ENCODE measurements at places on chromosomes 12 and 14.

- no peak for DNase-seq
Measured at GRCh38 chr14:77212943-77213678, 31.5 kb downstream of the TMEM63C start.

- peak; percentile 18 for DNase-seq
Measured at GRCh38 chr12:45379261-45379660, 163.4 kb downstream of the ANO6 start.

- DNase-seq = no peak
Measured at GRCh38 chr12:86860776-86861175, 604.6 kb upstream of the MGAT4C start.

GRCh38 chr14:36818246-36818645 lies 156.6 kb downstream of the PAX9 start:
- DNase-seq = no peak

- DNase-seq = peak; percentile 31
Measured at GRCh38 chr12:108447168-108447832, 67.8 kb upstream of the FICD start.

DNA sequence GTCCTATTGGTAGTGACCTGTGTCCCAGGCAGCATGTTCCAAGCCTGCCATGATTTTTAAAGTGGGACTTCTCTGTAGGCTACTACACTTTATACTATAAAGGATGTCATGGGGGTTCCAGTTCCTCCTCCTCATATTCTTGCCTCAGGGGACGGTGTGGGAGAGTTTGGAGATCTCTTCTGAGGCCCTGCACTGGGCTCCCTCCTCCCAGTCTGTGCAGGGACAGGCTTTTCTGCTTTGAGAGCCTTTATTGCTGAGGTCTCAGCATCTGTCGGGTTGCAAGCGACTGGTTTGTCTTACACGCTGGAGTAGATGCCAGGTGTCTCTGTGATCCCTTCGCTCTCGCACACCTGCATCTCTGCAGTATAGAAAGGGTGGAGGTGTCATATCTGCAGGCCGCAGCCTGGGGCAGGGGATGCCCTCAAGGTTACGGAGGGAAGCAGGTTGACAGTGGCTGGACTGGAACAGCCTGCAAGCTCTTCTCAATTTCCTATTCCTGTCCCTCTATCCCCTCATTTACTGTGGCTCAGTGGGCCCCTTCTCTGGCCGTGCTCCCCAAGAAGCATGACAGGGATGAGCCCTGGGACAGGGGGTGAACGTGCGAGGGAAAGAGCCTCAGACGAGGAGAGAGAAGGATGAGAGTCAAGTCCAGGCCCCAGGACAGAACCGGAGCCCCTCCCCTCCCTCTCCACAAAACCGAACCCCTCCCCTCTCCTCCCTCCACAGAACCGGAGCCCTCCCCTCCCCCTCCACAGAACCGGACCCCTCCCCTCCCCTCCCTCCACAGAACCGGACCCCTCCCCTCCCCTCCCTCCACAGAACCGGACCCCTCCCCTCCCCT lies 51.3 kb downstream of the SLC6A12 start:
- DNase-seq = no peak

GRCh38 chr12:32240831-32241230 lies 134.2 kb downstream of the BICD1 start:
- DNase-seq = no peak

- no peak for DNase-seq
Measured at GRCh38 chr12:106760184-106760531, 14.3 kb upstream of the RIC8B start.

- no peak for DNase-seq
Measured at GRCh38 chr12:3097836-3098235, 20.7 kb downstream of the TSPAN9 start.

- no peak for DNase-seq
Measured at GRCh38 chr12:107465625-107466024, 220.0 kb upstream of the PWP1 start.

DNA sequence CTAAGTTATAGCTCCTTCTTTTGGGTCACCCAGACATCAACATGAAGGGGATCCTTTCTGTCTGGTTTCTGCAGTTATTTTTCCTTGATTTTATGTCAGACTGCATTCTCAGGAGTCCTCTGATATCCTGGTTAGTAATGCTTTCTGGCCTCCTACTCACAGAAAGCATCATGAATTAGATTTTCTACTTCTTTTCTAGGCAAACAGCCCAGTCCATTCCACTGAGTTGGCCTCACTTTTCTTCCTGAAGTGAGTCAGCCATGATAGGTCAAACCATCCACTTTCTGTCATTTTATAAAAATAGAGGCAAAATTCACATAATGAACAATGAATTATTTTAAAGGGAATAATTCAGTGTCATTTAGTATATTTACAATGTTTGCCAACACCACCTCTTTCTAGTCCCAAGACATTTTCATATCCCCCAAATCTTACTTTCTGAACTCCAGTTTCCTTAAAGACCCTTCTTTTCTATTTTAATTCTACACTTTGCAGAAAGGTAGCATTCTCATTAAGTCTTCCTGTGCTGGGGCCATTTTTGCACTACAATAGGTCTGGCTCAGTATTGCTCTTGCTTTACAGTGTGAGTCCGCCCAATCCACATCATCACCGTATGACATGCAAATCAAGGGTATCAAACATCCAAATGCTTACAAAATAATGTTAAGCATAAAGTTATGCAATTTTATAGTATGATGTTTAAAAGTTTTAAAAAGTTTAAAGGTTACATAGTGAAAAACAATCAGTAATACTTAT lies 95.1 kb downstream of the UNC79 start:
- peak; percentile 42 for DNase-seq

- DNase-seq = peak; percentile 13
Measured at GRCh38 chr14:36553656-36554260, 28.7 kb downstream of the NKX2-8 start.

GRCh38 chr14:26596543-26597061 lies 1.2 kb downstream of the NOVA1 start:
- DNase-seq = no peak

DNA sequence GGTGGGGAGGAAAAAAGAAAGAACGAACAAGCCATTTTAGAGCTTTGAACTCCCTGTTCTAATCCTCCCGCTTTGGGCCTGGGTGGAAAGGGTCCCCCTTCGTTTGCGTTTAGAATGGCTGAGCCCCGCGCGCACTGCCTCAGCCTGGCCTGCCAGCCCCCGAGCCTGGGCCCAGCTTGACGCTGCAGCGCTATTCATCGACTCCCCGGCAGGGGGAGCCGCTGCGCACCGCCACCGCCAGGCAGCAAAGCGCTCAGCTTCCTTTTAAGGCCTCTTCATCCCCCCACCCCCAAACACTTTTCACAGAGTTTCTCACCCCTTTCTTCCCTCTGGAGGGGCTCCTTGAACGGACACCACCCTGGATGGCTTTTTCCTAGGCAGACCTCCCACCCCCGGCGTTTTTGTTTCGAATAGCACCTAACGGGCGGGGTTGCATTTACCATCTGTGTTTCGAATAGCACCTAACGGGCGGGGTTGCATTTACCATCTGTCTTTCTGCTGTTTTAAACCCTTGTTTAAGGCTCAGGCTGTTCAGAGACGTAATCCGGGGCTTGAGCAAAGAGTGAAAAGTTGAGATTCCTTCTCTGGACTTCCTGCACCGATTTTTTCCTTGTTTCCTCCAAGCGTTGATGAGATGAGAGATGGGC lies 56.4 kb upstream of the PIWIL1 start:
- no peak for DNase-seq

GRCh38 chr14:50920482-50921230 lies 23.6 kb downstream of the PYGL start:
- peak; percentile 84 for DNase-seq

DNA sequence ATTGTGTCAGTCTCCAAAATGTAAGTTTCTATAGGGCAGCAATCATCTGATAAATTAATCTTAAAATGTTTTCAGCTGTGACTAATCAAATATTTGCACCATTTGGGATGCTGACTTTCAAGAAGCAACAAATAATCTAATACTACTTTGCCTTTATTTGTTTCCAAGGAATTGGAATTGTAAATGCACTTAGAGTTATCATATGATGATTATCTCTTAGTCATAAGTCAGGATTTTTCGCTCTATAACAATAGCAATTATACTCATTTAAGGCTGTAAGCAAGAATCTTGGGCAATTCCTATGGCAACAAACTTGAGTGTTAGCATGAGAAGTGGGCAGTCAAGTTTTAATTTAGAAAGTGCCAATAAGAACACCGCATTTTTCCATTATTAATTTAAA lies 13.0 kb upstream of the BAZ1A start:
- no peak for DNase-seq

GRCh38 chr14:43687921-43688320 lies 819.2 kb downstream of the FSCB start:
- peak; percentile 57 for DNase-seq

- no peak for DNase-seq
Measured at GRCh38 chr14:53462931-53463778, 310.0 kb upstream of the DDHD1 start.

DNA sequence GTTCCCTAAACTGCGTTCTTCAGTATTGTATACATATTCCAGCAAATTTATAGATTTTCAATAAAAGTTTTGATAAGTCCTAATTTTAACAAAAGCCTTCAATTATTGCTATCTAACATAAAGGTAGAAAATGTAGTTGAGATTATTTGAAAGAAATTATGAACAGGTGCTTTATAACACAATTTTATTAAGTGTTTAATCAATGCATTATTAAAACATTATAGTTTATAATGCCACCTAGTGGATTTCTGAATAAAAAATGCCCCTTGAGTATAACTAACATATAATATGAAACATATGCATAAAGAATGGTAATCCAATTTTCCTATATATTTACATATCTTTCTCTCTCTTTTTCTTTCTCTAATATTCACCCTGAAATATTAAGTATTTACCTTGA lies 515.3 kb downstream of the SLC6A15 start:
- DNase-seq = peak; percentile 4

DNA sequence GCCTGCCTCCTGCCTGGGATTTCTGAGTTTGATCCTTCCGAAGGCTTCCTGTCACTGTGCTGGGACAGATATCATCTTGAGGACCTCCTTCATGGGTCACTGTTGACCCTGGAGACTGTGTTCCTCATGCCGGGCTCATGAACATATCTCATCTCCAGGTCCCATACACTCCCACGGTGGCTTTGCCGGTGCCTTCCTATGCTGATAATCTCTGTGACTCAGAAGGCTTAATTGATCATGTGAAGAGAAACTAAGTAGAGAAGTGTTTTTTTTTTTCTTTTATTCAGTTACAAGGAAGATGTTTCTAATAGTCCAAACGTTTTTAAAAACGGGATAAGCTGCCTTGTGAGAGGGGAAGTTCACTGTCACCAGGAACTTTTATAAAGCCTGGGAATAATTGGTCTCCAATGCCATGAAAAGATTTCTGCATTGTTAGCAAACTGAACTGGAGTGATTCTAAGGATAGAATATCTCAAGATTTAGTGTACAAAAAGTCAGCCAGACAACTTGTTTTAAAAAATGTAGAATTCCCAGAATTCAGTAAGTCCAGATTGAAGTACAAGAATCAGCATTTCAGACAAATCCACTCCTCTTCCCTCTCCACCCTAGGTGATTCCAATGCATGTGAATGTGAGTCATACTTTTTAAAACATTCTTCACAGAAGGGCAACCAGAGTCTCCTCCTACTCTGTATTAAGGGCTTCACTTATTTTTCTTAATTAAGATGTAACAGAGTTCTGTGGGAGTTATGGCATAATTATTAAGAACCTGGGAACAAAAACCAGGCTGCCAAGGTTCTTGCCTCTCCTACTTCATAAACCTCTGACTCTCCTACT lies 139.8 kb upstream of the LGR5 start:
- no peak for DNase-seq

DNA sequence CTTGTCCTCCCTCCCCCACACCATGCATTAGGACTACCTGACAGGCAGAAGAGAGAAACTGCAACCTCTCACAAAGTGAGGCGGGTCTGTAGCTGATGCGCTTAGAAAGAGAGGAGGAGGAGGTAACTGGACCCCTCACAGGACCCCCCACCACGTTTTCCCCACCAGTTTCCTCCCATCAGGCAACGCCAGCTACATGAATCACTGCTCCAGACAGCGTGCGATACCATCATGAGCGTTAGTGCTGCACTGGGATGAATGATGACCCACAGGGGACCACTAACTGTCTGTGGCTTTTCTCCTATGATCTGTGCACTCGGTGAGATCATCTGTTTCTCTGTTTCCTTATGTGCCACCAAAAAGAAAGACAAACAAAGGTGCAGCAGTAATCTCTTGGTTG lies 77.7 kb downstream of the KCNK10 start:
- DNase-seq = no peak

DNA sequence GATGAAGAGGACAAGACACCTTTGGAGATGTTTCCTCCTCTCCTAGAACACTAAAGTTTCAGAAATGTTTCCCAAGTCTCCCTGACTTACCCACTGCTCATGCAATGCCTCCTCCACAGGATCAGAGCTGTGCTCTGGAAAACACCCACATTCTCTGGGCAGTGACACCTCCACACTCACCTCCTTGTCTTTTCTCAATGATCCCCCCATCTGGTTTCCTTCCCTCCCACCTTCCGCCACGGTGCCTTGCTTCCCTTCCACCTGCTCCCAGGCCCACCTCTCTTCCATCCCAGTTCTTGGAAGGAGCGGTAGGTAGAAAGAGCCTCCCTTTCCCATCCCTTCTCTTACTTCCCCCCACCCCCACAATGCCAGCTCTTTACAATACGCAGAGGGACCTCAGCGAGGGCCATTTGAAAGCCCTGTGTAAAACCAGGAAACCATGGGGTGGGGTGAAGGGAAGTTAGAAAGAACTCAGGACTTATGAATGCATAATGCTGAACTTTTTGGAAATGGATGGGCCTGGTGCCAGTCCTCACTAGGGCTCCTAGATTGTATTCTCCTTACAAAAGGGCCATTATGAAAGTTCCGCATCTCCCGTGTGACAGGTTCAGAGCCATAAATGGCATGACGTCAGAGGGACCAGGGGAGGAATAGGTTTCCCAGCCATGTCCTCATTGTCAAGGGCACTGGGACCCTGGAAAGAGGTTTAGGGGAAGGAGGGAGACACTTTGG lies 12.8 kb downstream of the FBLN5 start:
- no peak for DNase-seq

DNA sequence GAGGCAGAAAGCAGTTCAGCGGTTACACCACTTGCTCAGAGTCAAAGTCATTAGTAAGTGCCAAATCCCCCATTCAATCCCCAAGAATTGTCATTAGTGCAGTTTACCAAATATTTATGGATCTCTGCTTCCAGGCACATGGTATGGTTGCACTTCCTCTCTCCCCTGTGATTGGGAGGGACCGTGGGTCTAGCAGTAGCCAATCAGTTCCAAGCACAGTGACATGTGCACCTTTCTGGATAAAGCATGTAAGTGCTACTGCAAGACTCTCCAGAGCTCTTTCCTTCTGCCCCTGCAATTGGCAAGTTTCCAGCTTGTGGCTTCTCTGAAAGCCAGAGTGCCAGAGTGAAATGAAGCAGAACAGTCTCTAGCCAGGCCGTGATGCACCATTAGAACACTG lies 85.3 kb upstream of the FLRT2 start:
- DNase-seq = no peak

GRCh38 chr12:108853981-108854446 lies 3.4 kb downstream of the SSH1 start:
- DNase-seq = peak; percentile 97

GRCh38 chr12:66945189-66945817 lies 266.4 kb upstream of the GRIP1 start:
- no peak for DNase-seq

GRCh38 chr12:13163868-13164635 lies 32.5 kb upstream of the EMP1 start:
- DNase-seq = no peak

GRCh38 chr12:40175489-40175888 lies 49.3 kb upstream of the LRRK2 start:
- DNase-seq = no peak

- no peak for DNase-seq
Measured at GRCh38 chr12:54060174-54060974, 6.7 kb downstream of the HOXC4 start.
